H7 (cell line): ENCODE measurements at places on chromosomes 5 and 9.
A peak's percentile ranks its signal among the peaks of the same experiment; 100 is the strongest.

DNA sequence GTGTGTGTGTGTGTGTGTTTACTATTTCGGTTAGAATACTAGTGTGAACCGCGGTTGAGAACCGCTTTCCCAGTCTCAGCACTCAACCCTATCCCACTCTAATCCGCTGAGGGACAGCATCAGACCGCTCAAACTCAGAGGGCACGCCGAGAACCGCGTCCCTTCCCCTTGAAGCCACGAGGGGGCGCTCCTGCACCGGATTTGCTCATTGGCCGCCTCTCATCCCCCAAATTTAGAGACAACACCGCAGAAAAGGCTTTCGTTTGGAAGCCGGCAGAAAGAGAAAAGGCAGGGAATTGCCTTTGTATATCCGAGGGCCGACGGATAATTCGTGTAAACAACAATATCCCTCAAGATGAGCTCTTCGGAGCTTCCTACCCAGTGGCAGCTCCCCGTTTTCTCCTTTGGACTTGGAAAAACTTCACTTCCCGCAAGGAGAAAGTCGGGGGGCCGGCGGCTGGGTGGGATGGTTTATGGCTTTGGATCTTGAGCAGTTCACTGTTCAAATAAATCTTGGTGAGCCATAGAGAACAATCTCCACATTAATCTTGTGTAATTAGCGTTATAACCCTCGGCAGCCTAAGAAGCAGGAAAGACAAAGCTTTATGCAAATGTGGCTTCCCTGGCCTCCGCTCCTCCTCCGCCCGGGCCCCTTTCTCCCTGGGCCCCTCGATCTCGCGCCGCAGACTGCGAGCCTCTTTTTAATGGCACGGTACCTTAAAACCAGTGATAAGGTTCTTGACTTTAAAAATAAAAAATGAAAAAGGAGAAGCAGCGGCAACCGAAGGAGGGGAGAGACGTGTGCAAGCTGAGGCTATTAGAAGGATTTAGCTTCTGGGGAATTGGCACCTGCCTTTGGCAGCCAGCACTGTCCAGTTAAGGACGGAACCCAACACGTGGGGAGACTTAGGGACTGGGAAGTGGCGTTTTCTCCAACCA, 296.8 kb downstream of the PARP8 start:
- peak; percentile 90 for DNase-seq

GRCh38 chr9:135272608-135273007, 185.1 kb downstream of the OLFM1 start:
- no peak for DNase-seq

- no peak for DNase-seq
These were observed 18.2 kb downstream of the GFPT2 start for GRCh38 chr5:180334751-180335613.

GRCh38 chr5:69261034-69261433, 26.3 kb downstream of the CDK7 start:
- DNase-seq, result no peak

- peak; percentile 8 for DNase-seq
These were observed 915 bp downstream of the HSDL2 start for GRCh38 chr9:112380825-112381221.

- peak; percentile 35 for DNase-seq
These were observed 268.3 kb upstream of the WWC1 start for GRCh38 chr5:168023191-168023590.

- peak; percentile 84 for DNase-seq
These were observed 11.1 kb downstream of the EXD3 start for GRCh38 chr9:137411645-137412380.

DNA sequence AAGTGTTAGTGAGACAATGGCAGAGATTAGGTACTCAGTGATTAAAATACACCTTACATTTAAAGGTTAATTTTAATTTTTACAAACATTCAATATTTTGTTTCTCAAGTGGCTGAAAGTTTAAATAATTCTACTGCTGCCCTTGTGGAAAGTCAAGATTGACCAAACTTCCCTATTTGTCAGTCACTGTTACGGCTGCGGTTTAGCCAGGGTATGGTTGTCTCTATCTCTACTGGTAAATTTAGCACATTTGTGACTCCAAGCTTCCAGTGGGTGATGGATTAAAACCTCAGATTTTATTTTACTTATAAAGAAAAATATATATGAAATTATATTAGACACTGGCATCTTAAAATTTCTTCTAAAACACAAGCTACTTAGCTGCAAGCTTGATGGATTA, 368.4 kb downstream of the CDH18 start:
- no peak for DNase-seq

- DNase-seq, result peak; percentile 83
These were observed 31.7 kb upstream of the GRHPR start for GRCh38 chr9:37390759-37391158.

DNA sequence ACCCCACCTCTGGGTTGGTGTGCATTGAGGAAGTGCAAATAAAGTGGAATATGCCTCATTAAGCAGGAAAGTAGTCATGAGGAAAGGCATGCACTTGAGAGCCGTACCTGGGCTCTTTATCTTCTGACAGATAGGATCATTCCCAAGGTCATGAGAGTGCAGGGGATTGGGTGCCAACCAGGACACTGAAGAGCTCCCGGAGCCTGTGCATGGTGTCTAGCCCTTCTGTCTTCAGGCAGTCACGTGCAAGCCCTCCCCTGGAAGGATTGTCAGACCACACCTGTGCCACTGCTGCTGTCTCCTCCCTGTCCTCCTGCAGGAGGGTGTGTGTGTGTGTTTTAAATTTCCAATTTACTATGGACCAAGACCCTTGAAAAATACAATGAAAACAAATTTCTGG, 69.6 kb downstream of the PDE8B start:
- no peak for DNase-seq

DNA sequence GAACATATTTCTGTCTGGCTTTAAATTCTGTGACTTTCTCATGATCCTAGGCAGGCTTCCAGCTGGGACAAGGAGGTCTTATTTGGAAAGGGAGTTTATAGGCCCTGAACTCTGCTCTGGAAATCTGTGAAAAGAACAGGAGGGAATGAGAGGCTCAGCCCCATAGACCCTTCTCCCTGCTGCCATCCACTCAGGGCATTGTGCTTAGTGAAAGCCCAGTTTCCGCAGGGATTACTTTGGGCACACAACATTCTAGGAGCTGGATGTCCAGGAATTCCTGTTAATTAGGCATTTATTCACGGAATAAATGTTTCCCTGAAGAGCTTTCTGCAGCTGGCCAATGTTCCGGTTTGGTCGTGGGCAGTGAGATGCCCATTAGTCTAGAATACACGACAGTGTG, 32.7 kb upstream of the COL15A1 start:
- DNase-seq, result no peak

DNA sequence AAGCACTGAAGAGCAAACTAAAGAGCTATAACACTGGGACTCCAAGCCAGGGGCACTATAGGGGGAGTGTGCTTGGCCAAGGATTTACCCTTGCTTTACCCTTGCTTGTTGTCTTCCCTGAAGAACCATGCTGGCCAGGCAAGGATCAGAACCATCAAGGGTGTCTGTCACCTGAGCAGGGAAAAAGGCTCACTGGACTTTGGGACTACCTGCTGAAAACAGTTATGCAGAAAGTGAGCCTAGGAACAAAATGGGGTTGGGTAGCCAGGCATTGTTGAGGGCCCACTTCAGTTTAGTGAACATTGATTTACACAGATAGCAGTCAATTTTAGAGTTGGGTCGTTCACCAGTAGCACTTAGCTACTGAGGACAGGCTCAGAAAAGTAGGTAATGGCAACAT, 8.0 kb upstream of the TMEM171 start:
- DNase-seq, result no peak

DNA sequence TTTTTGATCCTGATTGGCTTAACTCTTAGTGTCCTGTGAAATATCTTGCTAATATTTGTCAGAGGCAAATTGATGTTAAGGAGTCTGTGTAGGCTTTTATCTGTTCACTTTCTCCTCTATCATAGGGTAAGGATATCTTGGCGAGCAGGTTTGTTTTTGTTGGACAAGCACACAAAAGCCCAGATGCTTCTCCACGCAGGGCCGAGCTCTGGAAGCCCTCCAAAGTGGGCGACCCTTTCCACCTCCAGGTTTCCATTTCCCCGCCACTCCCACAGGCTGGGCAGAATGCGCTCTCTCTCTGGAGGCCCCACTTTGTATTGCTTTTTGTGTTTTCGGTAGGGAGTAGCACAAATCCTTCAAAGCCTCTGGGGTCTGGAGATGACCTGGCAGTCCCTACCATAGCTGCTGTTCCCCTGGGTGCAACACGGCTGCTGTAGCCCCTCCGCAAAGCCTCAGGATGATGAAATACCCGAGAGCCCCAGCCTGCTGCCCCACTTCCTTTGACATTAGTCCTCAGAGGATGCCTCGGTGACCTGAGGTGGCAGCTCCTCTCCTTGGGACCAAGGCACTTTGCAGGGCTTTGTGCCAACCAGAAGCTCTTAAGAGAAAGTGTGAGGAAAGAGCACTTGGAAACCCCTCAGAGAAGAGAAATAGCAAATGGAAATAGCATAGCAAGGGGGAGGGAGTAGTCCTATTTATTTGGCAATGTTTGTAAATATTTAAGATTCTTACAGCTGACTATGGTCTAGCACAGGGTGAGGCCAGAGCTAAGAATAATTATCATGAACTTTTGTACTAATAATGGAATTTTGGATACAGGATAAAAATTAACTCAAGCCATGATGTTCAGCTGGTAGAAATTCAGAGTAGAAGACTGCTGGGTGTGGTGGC, 122.8 kb downstream of the ARHGEF28 start:
- no peak for DNase-seq

- no peak for DNase-seq
These were observed 19.4 kb downstream of the DTWD2 start for GRCh38 chr5:118968925-118969375.

DNA sequence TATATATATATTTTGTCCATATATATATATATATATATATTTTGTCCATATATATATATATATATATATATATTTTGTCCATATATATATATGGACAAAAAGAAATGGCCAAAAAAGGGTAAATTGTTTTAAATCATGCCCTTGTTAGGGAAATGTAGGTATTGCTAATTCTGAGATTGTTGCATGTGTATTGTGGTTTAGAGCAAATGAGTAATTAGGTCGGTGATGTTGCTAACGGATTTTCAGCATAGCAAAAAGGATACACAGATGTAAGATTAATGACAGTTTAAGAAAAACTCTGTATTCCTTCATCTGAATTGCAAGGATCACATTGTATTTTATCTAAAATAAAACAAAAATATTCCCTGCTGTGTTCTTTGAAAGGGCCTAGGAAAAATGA, 40.2 kb downstream of the OSTF1 start:
- DNase-seq, result no peak

DNA sequence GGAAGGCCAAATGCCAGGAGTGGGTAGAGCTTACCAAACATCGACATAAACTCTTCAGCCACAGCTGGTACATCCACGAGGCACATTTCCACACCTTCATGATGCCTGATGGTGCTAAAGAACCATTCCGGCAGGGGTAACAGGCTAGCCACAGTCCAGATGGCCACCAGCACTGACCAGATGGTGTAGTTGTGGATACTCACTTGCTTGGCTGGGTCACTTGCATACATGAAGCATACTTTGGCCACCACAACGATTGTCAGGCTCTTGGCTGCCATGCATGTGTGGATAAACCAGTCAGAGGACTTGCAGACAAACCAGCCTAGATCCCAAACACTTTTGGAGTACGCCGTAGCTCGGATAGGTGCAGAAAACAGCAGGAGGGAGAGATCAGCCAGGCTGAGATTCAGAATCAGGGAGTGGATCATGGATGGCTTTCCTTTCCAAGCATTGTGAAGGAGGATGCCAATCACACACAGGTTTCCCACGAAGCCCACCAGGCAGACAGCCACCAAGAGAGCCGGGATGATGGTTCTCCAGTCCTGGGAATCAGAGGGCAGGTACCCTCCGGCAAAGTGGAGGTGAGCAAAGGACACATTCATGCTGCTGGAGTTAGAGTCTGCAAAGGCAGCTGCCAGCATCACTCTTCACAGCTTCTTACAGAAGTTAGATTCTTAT, 378 bp downstream of the GPR151 start:
- DNase-seq, result no peak

- no peak for DNase-seq
These were observed 357.8 kb upstream of the CCNG1 start for GRCh38 chr5:163079618-163080017.
